ENCODE measurements at places on chromosomes 6 and 20.

- DNase-seq: no peak
These were observed 114.8 kb downstream of the HIVEP2 start for GRCh38 chr6:142830116-142830710.

GRCh38 chr20:20603339-20603990 is 109.0 kb downstream of the RALGAPA2 start:
- DNase-seq: no peak

GRCh38 chr20:48787861-48788375 is 39.9 kb downstream of the PREX1 start:
- DNase-seq: peak; percentile 83

GRCh38 chr6:69570106-69570505 is 226.7 kb downstream of the LMBRD1 start:
- peak; percentile 2 for DNase-seq

GRCh38 chr20:56249244-56249955 is 868 bp downstream of the MC3R start:
- peak; percentile 16 for DNase-seq

DNA sequence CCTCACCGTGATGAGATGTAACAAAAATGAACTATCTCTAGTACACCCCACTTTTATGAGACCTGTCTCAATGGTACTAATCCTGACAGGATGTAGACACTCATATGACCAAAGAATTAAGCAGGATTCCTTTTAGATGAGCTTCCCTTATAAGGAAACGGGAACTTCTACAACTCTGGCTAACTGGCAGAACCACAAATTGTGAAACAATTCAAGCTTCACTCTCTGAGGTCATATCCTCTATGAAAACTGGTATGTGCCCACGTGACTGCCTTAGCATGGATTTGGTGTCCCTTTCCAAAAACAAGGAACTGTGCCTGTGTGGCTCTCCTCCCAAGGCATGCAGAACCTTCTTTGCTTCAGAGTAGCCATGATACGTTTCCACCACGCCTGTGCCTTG is 14.1 kb upstream of the CPNE5 start:
- peak; percentile 94 for DNase-seq

DNA sequence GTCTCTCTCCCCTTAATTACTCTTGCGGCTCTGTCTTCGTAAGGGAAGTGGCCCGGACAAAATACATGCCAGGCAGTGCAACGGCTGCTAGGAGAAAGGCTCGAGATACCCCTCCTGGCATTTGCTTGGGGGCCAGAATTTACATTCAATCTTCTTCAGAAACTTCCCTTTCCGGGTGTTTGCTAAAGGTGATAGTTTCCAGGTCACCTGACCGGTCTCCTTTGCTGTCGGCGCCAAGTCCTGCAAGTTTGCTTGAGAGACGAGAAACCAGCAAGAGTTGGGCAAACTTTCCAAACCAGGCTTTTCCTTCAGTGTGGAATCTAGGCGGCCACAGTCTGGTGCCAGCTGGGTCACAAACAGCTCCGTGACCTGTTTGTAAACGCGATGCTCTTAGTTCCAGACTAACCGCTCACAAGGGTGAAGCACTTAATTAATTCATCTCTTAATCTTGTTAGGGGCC is 563 bp upstream of the SRSF3 start:
- no peak for DNase-seq

DNA sequence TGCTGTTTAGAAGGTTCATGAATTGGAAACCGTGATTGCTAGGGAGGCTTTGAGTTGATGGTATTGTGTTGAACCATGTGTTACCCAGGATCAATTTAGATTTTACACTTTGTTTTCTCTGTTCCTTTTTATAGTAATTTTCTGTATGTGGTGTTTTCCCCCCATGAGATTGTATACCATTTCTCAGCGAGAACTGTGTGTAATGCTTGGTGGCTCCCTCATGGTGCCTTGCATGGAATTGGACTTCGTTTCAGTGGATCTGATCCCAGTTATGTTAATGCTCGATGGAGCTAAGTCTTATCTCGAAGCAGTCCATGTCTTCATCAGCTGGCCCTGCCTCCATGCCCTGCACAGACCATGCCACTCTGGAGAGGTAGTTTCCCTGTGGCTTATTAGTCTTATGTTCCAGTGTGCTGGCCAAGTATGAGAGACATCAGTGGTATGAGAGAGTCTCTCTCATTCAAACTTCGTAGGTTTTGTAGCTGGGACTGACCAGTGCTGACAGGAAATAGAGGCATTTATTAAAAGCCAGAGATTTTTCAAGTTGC is 18.7 kb downstream of the PTPN1 start:
- DNase-seq: peak; percentile 39

GRCh38 chr6:138240476-138241245 is 22.4 kb upstream of the PBOV1 start:
- peak; percentile 49 for DNase-seq

- no peak for DNase-seq
These were observed 9.7 kb upstream of the MATN4 start for GRCh38 chr20:45317826-45318225.

DNA sequence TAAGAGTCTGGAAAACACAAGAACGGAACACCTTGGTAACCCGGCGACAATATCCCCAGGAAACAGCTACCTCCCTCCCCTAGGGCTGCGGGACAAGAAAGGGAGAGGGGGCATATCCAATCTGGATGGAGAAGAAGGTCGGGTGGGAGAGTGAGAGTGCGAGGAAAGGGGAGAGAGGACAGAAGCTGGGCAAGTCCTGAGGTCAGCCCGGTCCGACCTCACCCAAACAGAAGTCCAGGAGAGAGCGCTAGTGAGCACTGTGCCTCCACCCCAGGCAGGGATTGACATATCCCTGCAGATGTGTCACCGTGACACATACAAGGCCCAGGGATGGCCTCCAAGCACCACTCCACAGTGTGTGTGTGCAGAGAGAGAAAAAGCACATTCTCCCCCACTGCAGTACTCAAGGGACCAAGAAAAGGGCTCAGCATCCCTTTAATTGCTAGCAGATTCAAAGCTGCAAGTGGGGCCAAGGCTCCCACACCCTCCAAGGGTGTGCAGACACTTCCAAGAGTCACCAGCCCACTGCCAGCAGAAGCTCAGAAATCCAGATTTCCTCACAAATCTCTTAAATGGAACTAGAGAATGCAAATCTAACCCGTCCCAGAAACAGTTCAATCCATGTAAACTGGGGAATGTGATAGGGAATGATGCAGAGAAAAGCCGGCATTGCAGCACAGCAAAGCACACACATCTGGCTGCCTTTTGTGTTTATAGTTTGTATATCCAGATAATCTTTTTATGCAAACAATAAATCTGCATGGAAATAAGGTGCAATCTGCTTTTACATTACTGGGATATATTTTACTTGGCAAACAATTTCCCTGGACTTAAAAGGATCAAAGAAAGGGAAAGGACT is 3.1 kb downstream of the PXDC1 start:
- peak; percentile 88 for DNase-seq

GRCh38 chr6:108735310-108736001 is 112.8 kb upstream of the ARMC2 start:
- DNase-seq: no peak

DNA sequence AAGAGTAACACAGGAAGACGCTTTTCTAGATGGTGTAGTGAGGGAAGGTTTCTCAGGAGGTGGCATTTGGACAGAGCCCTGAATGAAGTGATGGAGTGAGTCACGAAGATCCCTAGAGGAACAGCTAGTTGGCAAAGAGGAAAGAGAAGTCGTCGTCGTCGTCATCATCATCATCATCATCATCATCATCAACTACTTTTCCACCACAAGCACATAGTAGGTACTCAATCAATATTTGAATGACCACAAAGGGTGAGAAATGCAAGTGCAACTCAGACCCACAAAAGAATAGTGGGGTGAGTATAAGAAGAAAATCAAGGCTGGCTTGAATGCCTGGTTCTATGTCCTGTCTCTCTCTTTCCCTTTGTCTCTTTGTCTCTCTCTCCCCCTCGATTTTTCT is 28.3 kb upstream of the OCSTAMP start:
- no peak for DNase-seq

All from EL (cell line).